ENCODE measurements at places on chromosomes 7 and 10.
A peak's percentile ranks its signal among the peaks of the same experiment; 100 is the strongest.

DNA sequence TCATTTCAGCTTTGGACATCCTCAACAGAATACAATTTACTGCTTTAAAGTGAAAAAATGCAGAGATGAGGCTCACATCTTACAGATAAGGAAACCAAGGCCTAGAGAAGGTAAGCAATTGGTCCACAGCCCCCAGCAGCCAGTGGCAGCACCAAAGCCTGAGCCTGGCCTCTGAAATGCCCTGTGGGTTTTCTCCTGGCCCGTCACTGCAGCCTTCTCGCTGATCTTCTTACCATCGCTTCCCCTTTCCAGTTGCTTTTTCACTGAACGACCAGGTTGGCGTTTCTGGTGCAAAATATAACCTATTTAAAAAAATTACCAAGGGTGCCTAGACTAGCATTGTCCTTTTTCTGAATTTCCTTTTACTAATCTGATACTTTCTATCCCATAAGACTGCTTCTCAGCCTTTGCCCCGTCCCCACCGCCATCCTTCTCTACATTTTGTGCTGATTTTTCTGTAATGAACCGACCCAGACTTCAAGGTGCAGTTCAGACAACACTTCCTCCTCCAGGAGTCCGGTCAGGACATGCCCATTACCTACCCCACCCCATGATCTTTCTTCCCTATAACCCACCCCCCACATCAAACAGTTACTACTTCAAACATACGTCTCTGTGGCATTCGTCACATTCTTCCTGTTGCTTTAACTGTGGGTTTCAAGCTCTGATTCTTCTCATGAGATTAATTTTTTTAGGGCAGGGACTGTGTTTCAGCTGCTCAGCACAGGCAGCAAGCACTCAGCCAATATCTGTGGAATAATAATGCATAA, 289.4 kb downstream of the DNAJB6 start:
- DNase-seq: no peak

GRCh38 chr7:40468891-40469864, 334.4 kb downstream of the SUGCT start:
- DNase-seq: no peak

DNA sequence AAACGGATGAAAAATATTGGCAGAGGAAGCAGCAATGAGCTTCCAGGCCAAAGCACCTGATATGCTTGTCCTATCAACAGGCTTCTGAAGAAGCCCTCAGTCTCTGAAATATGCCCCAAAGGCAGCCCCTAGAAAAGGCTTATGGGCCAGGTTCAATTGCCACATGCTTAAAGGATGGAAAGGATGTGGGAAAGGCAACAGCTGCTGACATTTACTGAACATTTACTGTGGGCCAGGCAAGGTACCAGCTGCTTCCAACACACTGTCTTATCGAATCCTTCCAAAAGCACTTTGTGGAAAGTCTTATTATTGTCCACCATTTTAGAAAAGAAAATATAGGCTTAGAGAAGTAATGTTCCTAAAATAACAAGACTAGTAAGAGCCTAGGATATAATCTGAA, 56.5 kb downstream of the DOCK4 start:
- no peak for DNase-seq

GRCh38 chr7:109246330-109247077, 676.8 kb downstream of the DNAJB9 start:
- no peak for DNase-seq

GRCh38 chr7:118003476-118003875, 130.2 kb upstream of the CTTNBP2 start:
- no peak for DNase-seq

DNA sequence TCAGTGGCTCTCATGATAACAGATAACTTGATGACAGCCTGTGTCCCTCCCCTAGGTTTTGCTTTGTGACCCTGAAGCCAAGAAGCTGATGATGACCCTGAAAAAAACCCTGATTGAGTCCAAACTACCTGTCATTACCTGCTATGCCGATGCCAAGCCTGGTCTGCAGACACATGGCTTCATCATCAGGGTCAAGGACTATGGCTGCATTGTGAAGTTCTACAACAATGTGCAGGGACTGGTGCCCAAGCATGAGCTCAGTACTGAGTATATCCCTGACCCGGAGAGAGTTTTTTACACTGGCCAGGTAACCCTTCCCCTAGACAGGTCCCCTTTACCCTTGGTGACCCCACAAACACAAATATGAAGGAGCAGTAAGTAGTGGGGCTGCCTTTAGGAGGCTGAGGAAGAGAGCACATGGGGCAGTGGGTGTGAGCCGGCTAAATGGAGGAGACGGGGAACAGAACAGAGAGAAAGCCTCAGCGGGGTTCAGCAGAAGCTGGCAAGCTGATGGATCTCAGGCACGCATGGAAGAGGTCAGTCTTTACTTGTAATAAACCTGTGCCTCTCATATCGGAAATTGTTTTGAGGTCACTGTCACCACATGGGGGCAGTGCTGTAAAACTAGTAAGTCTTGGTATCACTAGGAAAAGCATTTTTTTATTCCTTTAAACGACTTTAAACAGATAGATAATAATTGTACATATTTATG, 20.2 kb downstream of the PDCD11 start:
- peak; percentile 56 for DNase-seq

GRCh38 chr10:62373995-62374861, at the start of gene ZNF365:
ZNF365 (plus strand) TSS chr10:62374369; CDS start chr10:62376194, 1,825 bp downstream.
- peak; percentile 26 for DNase-seq

GRCh38 chr7:148204639-148205304, 385.8 kb upstream of the C7orf33 start:
- no peak for DNase-seq

DNA sequence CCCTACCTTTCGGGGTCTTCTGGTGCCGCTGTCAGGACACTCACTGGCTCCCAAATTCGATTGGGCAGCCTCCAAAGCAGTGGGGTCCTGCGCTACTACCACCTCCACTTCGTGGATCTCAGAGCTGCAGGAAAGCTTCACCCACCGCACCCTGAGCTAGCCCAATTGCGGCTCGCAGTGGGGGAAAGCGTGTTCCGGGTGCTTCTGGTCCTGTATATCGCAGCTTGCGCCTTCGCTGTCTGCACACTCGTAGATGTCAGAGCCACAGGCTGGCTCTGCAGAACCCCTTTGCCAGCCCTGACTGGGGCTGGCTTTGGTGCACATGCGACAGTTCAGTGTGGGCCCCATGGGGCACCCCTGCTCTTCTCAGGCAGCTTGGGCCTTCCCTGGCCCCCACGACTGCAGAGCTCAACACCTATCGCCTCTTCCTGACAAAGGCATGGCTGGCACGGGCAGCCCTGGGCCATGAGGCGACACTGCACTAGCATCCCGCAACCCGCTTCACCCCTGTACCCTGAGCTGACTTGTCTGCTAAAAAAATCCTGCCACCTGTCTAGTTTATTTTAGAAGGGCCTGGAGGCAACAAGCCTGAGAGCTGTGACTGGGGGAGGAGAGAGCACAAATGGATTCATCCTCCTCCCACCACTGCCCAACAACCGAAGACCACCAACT, 78.7 kb upstream of the ABI1 start:
- no peak for DNase-seq

DNA sequence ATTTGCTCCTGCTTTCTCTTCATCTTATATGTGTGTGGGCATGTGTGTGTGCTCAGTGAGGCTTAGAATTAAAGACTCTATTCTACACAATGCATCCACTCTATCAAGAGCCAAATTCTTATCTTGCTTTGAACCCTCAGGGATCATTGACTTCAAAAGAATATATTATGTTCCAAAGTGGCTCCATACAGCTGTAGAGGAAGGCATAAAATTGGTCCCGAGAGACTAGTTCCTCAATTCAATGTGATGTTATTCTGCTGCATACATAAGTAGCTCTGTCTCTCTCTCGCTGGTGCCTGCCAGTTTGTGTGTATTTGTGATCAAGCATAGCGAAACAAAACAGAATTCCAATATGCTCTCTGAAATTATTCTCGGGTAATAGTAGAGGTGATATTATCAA, 997.9 kb upstream of the POT1 start:
- DNase-seq: no peak

GRCh38 chr7:103593691-103594090, 147.7 kb upstream of the SLC26A5 start:
- no peak for DNase-seq

GRCh38 chr7:106982415-106982814, 62.1 kb upstream of the PRKAR2B start:
- DNase-seq: no peak

- peak; percentile 54 for DNase-seq
Observed at GRCh38 chr7:43834463-43835251, 34.7 kb downstream of the MRPS24 start.

DNA sequence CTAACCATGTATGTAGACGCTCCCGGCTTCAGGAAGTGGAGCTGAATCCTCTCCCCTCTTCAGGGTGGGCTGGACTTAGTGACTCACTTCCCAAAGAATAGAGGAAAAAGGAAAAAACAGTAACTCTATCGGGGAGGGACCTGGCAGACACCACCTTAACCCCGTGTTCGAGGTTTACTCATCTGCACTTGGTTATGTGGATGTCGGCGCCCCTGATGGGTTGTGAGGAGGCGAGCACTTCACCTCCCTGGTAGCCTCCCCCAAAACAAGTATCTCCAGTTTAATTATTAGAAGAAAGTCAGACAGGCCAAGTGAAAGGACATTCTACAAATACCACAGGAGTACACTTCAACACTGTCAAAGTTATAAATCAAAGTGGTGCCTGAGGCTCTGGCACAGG, 559.7 kb downstream of the TCERG1L start:
- DNase-seq: no peak

- DNase-seq: no peak
Observed at GRCh38 chr10:50452603-50453002, 171.2 kb downstream of the SGMS1 start.

DNA sequence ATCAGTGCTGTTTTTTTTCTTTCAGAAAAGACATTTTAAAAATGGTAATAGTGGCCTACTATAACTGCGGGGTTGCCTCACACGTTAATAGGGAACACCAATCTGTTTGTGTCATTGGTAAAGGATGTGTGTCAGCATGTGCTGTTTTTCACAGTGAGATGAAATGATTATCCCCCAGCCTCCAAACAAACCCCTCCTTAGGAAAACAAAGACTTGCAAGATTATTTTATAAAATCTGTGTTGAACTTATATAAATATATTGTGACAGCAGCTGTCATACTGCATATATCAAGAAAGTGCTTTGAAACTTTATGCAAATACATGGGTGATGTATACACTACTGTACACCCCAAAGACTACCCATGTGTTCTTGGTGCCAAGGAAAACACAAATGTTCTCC, 125.8 kb downstream of the BMPER start:
- no peak for DNase-seq

DNA sequence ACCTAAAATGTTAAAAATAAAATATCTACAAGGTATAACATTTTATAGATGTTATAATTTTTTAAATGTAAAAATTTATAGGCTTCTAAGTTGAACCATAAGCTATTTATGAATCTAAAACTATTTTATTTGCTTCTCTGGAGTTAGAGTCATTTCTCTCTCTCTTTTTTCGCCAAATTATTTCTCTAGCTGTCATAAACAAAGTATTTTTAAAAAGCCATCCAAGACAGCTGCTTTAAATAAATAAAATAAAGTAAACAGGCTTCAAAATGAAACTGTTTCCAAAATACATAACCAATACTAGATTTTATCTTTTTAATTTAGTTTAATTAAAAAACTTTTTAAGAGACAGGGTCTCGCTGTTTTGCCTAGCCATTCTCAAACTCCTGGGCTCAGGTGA, 12.4 kb upstream of the IL15RA start:
- no peak for DNase-seq

DNA sequence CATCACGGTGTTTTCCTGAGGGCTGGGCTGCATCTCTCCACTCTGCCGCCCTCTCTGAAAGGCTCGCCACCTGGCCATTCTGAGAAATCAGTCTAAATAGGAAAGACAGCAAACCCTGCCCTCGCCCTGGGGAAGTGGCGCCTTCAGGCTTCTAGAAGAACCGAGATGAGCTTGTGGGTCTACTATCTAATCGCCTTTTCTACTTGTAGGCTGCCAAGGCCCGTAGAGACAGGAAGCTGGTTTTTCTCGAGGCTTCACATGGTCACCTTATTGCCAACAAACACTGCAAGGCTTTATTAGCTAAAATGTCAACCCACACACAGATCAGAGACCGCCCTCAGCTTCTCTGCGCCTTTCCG, 21.4 kb downstream of the LAT2 start:
- peak; percentile 75 for DNase-seq

GRCh38 chr10:122323189-122323588, 51.3 kb upstream of the PLEKHA1 start:
- no peak for DNase-seq

- DNase-seq: no peak
Observed at GRCh38 chr10:79142064-79142491, 73.3 kb downstream of the ZMIZ1 start.

GRCh38 chr10:43861966-43862751, 213.5 kb upstream of the ZNF32 start:
- no peak for DNase-seq

- DNase-seq: no peak
Observed at GRCh38 chr7:154640266-154640865, 362.6 kb downstream of the PAXIP1 start.

DNA sequence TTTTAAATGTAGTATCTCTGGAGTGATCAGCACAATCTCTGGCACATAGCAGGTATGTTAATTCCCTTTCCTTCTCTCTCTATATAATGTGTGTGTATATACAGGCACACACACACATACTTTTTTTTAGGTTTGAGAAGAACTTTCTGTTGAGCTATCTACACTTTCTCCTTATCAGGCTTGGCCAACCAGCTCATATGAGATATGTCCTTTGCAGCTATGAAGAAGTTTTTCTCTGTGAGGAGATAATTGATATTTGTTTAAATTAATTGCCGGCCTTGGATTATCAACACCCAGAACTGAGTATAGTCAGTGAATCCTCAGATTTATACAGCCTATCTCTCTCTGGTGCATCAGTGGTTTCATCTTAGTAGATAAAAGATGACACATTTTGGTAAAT, 2.3 kb upstream of the MCU start:
- DNase-seq: no peak

- no peak for DNase-seq
Observed at GRCh38 chr10:103480521-103480920, 1.5 kb upstream of the CALHM3 start.
